ENCODE measurements at places on chromosomes 3 and 15.
A peak's percentile ranks its signal among the peaks of the same experiment; 100 is the strongest.

GRCh38 chr3:36846406-36846805 is 82.1 kb upstream of the DCLK3 start:
- DNase-seq = no peak

DNA sequence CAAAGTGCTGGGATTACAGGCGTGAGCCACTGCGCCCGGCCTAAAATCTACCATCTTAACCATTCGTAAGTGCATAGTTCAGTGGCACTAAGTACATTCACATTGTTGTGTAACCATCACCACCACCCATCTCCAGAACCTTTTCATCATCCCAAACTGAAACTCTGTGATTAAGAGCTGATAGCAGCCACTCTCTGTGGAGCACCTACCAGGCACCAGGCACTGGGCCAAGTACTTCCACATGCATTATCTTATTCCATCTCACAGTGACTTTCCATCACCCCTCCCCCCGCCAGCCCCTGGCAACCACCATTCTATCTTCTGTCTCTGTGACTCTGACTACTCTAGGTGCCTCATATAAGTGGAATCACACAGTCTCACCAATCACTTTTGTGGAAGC is 2.3 kb upstream of the INSYN1 start:
- no peak for DNase-seq

DNA sequence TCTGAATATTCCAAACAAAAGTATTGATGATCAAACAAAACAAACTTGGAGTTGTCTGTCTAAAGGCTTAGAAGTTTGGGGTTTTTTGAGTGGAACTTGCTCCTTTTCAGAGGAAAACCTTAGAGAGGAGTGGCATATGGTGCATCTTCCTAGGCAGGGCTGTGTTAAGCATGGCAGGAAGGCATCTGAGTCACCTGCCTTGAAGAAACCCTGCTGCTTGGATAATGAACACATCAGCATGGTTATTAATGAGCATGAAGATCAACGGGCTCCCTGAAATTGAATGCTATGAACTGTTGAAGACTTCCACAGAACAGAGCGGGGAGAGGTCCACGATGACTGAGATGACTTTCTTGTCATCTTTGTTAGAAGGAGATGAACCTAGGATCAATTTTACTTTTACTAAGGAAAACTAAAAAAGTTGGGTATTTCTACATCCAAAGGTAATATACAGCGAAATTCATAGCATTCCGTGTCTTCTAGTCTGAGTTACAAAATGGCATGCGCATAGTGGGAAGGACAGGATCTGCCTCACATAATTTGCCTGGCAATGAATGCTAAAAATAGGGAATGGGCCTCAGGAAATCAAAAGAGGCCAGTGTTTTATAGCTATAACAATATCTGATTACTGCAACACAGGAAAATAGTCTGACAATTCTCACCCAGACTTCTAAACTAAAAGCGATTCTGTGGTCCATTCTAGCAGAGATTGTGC is 11.6 kb upstream of the TMED3 start:
- DNase-seq = no peak

DNA sequence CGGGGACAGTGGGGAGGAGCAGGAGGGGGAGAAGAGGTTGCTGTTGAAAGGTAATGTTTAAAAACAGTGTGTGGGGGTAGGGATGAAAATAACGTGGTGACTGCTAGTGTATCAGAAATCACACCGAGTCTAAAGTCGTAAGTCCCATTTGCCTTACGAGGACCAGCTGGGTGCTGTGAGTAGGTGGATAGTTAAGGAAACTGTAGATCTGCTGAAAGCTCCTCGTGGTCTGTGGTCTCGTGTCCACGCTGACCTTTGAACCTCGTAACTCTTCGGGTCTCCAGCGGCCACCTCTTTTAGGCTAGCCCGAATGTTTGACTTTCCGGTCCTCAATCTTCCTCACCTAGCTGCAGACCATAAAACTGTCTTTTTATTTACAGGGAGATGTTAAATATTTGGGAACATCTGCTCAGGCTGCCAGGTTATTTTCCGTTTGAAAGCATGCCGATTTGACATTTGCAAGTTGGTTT is 29.3 kb upstream of the ST3GAL6 start:
- DNase-seq = peak; percentile 74

GRCh38 chr3:354432-354831 is 157.9 kb downstream of the CHL1 start:
- DNase-seq = peak; percentile 24

- DNase-seq = no peak
These were observed 108.5 kb downstream of the PLCL2 start for GRCh38 chr3:16993227-16993626.

GRCh38 chr3:118705487-118706219 is 329.0 kb downstream of the IGSF11 start:
- no peak for DNase-seq

- DNase-seq = no peak
These were observed 137.2 kb upstream of the CBLB start for GRCh38 chr3:106006001-106006400.

GRCh38 chr3:25212736-25213135 is 215.3 kb upstream of the RARB start:
- DNase-seq = no peak

DNA sequence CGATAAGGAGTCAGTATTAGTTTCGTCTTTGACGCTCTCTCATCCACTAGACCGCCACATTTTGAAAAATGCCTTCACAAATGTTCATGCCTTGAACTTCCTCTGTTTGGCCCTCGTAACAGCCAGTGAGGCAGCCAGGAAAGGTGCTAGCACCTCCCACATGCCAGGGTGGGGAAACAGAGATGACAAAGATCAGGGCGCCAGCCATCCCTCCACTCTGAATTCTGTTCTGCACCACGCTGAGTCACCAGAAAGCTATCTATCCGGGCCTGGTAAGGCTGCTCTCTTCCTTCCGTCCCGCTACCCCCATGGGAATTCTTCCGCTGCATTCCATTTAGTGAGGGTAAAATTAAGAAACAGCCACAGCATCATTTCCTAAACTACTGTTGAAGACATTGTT is 31.3 kb upstream of the BCL2L10 start:
- no peak for DNase-seq

- peak; percentile 40 for DNase-seq
These were observed 44.0 kb downstream of the XXYLT1 start for GRCh38 chr3:195226900-195227447.

DNA sequence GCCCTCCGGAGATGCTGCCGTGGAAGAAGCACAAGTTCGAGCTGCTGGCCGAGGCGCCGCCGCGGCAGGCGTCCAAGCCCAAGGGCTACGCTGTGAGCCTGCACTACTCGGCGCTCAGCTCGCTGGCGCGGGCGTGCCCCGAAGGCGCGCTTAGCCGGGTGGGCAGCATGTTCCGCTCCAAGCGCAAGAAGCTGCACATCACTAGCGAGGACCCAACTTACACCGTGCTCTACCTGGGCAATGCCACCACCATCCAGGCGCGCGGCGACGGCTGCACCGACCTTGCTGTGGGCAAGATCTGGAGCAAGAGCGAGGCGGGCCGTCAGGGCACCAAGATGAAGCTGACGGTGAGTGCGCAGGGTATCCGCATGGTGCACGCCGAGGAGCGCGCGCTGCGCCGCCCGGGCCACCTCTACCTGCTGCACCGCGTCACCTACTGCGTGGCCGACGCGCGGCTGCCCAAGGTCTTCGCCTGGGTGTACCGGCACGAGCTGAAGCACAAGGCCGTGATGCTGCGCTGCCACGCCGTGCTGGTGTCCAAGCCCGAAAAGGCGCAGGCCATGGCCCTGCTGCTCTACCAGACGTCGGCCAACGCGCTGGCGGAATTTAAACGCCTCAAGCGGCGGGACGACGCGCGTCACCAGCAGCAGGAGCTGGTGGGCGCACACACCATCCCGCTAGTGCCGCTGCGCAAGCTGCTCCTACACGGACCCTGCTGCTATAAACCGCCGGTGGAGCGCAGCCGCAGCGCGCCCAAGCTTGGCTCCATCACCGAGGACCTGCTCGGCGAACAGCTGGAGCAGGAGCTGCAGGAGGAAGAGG is 1.3 kb downstream of the FAM43A start:
- DNase-seq = peak; percentile 48

- DNase-seq = no peak
These were observed 95.9 kb downstream of the FRMD4B start for GRCh38 chr3:69290006-69290405.

- no peak for DNase-seq
These were observed 86.8 kb downstream of the TCF12 start for GRCh38 chr15:57005244-57005643.

GRCh38 chr3:124281453-124282316 is 289.8 kb upstream of the ROPN1 start:
- peak; percentile 40 for DNase-seq

DNA sequence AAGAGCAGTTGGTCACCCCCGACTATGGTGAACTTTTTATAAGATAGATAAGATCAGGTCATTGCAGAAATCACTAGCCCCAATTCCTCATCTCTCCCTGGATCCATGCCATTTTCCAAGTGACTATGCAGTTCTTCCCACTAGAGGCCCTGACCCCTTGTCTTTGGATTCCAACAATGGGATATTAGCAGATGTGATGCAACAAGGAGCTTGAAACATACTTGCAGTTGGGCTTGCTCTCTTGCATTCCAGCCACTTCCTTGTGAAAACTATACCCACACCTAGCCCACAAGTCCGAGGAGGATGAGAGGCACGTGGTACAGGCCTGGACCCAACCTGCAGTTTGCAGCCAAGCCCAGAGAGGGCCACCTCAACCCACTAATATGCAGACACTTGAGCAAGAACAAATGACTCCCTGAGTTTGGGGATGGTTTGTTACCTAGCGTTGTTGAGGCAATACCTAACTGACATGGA is 60.6 kb downstream of the SUCLG2 start:
- no peak for DNase-seq

DNA sequence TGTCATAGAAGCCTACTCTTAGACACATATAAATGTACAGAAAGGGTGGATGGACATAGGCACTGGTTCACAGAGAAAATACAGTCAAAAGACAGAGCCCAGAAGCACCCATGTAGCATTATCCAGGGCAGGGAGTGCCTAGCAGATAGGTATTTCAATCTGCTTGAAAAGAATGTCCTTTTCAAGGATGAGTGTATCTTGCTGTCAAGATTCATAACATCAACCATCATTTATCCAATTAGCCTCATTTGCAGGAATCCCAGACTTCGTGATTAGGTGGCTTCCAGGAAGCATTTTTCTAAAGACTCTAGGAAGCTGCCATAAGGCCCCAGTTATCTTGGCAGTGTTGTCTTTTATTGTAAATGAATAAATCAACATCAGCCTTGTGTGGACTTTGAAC is 55.6 kb downstream of the SCN11A start:
- no peak for DNase-seq

GRCh38 chr15:75136118-75136517 is 65.6 kb upstream of the C15orf39 start:
- DNase-seq = no peak

- DNase-seq = no peak
These were observed 146.6 kb upstream of the PEX5L start for GRCh38 chr3:180183346-180183745.

- no peak for DNase-seq
These were observed 235.7 kb upstream of the CFAP20DC start for GRCh38 chr3:59285560-59285959.

GRCh38 chr3:52374173-52374572 is 58.1 kb downstream of the DNAH1 start:
- peak; percentile 51 for DNase-seq

- DNase-seq = no peak
These were observed 106.6 kb downstream of the MAP4 start for GRCh38 chr3:47909607-47910006.

DNA sequence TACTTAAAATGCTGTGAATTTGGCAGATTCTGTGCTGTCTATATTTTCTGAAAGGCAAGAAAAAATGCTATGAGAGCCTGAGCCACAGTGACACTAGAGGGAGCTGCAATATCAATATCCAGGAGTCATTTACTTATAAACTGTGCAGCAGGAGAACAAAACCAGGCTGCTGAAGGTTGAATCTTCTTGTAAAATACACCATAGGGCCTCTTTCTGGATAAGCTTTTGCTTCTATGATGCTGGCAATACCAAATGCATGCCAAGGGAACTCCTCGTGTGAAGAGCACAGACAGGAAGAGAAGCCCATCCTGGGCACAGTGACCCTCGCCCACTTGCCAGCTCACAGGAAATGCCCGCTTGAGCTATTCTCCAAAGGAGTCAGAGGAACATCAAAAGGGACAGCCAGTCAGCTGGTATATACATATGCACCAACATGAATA is 48.0 kb upstream of the TSPAN3 start:
- DNase-seq = peak; percentile 58

DNA sequence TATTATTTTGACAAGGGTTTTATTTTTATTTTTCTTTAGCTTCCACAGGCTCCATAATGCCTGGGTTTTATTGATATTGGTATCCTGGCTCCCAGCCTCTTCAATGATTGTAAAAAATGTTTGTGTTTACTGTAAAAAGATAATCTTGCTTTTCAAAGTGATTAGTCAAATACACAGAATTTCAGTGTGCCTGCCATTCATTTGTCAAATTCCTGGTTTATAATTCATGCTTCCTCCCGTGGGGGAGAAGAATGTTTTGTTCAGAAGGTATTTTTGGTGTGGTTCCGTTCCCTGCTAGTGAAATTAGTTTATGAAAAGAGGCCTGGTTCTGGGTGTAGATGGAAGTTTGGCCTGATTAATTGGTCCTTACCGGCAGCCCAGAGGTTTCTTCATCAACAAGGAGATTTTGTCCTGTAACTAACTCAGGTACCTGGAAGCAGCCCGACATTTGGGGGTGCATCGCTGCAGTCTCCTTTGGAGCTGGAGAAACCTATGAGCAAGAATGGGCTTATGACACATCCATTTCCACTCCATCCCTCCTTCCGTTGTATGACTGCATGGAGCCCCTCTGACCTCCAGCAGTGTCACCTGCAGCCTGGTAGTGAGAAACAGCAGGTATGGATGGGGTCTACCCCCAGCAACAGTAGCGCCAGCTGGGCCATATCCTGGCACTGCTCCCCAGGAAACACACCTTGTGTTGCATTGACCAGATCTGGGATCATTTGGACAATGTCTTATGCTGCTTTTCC is 101.5 kb downstream of the PGPEP1L start:
- DNase-seq = no peak

DNA sequence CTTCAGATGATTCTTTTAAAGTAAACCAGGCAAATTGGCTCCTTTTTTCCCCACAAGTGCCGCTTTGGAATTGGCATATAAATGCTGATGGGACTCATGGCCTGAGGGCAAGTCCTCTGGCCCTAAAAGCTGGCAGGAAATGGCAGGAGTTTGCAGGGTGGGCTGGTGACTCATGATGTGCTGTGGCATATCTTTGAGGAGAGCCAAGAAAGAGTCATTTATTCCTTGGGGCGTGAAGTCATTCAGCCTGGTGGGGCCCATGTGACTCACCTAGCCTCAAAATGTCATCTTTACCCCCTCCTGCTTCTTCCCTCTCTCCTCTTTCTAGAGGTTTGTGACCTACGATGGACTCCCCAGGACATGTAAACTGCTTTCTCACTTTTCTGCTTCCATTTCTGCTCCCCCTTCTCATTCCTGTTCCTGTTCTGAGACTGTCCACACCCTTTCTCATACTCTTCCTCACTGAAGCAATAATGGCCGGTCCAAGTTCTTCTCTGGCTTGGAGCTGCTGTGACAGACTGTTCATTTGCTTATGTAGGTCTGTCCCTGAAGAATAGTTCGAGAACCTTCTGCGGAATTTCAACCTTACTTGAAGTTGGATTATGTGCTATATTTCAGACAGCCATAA is 326.1 kb downstream of the SATB1 start:
- no peak for DNase-seq

GRCh38 chr15:58279654-58280053 is 141.5 kb downstream of the AQP9 start:
- no peak for DNase-seq

- no peak for DNase-seq
These were observed 54.4 kb downstream of the INO80 start for GRCh38 chr15:41061667-41062066.

GRCh38 chr15:42984493-42985034 is 64.0 kb upstream of the TTBK2 start:
- DNase-seq = no peak

- DNase-seq = peak; percentile 53
These were observed 777 bp upstream of the EIF4A2 start for GRCh38 chr3:186782542-186783057.
